ENCODE measurements at places on chromosomes 7 and 10.

DNA sequence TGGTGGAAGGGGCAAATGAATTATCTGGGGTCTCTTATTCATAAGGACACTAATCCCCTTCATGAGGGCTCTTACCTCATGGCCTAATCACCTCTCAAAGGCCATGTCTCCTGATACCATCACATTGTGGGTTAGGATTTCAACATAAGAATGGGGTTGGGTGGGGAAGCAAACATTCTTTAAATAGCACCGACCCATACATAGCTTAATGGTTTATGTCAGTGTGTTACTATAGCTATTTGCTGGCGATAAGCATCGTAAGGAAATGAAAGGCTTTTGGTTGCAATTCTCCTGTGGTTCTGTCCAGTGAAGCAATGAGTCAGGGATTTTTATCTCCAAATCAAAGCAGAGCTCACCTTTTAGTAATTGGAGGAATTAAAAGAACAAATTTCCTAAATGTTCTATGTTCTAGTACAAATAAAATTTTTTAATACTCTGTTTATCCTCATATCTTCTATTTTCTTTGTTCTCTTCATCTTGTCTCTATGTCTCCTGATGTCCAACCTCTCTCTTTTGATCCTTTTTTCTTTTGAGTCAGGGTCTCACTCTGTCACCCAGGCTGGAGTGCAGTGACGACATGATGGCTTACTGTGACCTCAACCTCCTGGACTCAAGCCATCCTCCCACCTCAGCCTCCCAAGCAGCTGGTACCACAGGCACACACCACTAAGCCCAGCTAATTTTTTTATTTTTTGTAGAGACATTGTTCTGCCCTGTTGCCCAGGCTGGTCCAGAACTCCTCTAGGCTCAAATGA lies 57.0 kb upstream of the GLCCI1 start:
- DNase-seq = no peak

DNA sequence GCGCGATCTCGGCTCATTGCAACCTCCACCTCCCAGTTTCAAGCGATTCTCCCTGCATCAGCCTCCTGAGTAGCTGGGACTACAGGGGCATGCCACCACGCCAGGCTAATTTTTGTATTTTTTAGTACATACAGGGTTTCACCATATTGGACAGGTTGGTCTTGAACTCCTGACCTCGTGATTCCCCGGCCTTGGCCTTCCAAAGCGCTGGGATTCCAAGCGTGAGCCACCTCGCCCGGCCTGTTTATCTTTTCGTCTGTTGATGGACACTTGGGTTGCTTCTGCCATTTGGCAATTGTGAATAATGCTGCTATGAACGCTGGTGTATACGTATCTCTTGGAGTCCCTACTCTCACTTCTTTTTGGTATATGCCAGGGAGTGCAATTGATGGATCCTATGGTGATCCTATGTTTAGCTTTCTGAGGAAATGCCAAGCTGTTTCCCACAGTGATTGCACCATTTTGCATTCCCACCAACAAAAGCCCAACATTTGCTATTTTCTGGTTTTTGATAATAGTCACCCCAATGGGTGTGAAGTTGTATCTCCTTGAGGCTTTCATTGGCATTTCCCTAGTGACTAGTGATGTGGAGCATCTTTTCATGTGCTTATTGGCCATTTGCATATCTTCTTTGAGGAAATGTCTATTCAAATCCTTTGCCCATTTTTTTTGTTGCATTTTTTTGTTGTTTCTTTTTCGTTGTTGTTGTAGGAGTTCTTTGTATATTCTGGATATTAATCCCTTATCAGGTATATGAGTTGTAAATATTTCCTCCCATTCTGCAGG lies 3.5 kb downstream of the ANTXRL start:
- no peak for DNase-seq

DNA sequence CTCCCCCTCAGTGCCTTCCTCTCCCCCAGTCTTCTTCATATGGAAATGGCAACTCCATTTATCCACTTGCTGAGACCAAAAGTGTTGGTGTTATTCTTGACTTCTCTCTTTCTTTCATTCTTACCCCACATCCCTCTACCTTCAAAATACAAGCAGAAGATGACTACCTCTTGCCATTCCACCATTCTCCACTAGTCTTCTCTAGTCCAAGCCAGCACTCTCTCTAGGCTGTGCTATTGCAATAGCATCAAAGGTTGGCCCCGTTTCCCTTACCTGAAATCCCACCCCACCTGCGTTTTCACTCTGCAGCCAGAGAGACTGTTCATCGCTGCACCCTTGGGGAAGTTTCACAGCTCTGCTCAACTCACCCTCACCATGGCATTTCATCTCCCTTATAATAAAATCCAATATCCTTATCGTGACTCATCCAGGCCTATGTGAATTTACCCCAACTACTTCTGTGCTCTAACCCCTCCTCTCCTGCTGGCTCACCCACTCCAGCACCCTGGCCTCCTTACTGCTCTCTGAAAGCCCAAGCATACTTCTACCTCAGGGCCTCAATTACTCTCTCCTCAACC lies 109.1 kb downstream of the LSM5 start:
- no peak for DNase-seq

DNA sequence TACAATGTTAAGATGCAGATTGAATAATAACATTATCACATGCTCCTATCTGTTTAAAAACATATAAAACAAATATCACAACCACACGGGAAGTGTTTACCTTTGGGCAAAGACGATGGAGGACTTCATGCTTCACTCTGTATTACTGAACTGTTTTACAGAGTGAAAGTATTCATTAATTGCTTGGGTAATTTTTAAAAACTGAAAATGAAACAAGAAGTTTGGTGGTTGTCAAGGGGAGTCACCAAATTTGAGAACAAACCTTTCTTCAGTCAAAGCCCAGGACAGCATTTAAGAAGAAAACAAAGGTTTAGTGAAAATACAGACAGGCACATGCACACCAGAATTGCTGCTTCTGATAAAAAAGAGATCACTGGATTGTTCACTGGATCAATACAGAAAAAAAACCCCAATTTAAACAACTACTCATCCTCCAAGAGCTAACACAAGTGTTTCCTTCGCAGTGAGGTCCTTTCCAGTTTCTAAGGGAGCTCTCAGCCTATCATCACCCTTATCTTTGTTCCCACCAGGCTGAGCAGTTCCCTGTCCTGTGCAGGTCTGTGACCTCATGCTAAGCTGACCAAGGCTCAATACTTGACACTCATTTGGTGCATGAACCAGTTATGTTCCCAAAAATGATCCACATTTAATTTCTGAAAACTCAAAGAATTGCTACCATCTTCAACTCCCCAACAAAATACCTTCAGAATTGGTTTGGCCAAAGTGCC lies 8.8 kb downstream of the PARP12 start:
- DNase-seq = no peak

DNA sequence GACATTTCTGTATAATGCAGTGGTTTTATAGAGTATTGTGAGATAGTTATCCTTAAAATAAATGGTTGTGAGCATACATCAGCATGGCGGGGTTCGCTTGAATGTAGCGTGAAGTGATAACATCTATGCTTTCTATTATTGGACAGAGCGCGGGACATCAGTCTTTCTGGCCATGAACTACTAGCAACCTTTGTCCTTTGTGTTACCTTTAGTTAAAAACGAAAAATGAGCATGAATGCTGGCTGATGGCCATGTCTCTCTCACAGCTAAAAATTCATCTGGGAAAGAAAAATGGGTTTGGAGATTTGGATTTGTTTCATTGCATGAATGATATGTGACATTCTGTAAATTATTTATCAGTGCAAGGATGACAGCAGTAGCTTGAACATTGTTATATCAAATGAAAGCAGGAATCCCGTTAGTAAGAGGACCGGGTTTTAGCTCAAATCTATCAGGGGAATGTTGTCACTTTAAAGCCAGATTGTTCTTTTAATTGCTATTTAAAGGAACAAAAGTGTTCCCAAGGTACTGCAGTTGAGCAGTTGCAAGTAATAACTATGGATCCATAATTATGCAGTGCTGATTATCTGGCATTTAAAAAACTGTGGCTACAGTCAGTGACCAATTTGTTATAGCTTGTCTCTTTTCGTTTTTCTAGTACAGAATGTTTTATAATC lies 131.0 kb downstream of the KAT6B start:
- no peak for DNase-seq

- DNase-seq = no peak
These were observed 1168.4 kb downstream of the GATA3 start for GRCh38 chr10:9222917-9223316.

DNA sequence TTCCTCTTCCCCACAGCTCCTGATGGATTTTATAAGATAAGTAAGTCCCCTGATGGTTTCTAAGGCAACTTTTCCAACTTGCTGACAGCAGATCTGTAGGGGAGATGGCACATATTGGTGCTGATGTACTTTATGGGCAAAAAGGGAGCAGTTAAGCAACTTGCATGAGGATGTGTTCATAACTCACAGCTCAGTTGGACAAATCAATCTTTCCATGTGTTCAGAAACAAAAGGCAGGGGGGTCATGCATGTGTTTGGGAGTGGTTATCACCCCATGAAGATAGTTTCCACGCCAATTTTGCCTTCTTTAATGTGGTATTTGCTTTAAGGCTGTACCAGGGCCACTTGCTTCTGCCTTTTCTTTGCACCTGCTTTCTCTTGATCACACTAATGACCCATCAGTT lies 6.1 kb downstream of the RBM20 start:
- DNase-seq = no peak

- DNase-seq = no peak
These were observed 90.0 kb downstream of the CHCHD3 start for GRCh38 chr7:132991615-132992587.

DNA sequence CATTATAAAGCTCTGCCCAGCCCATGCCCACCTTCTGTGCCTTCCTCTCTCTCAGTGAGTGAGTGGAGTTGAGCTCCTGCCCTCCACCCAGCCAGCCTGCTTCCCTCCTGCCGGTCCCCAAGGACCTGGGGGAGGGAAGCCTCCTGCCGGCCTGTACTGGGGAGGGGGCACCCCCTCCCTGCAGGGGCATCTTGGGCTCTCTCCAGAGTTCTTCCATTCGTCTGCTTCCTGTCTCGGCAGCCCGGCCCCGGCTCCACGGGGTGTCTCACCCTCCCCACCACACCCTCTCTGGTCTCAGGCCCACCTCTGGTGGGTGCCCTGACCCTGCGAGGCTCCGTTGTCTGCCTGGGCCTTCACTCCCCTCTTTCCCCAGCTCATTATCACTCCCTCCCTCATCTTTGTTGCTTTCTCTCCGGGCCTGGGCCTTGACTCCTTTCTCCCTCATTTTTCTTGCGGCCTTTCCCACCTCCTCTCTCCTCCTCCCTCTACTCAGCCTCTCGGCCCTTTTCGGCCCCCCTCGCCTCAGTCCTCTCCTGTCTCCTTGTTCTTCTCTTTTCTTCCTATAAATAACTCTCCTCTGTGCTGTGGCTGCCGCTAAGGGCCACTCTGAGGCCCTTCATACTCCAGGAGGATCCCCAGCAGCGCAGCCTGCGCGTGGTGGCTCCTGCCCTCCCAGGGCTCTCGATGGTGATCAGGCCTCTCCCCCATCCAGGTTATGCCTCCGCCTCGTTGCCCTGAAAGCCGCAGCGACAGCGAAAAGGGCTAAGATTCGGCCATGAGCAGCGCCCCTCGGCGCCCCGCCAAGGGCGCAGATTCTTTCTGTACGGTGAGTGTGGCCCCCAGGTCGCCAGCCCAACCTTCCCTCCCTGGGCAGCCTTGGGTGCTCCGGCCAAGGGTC lies 2.1 kb downstream of the SLC4A2 start:
- DNase-seq = no peak
